ENCODE measurements at places on chromosomes 16 and 17.

- DNase-seq = no peak
Measured at GRCh38 chr16:23712976-23713375, at the start of gene ERN2. ERN2 (minus strand) TSS chr16:23713222; CDS start chr16:23713187, 35 bp downstream.

GRCh38 chr16:23500212-23500861 lies 10.0 kb downstream of the GGA2 start:
- DNase-seq = no peak

- DNase-seq = no peak
Measured at GRCh38 chr17:29766796-29767327, 144.2 kb upstream of the CORO6 start.

- no peak for DNase-seq
Measured at GRCh38 chr17:57603978-57604377, 141.1 kb downstream of the CCDC182 start.

- no peak for DNase-seq
Measured at GRCh38 chr16:84514295-84514873, 9.9 kb upstream of the MEAK7 start.

DNA sequence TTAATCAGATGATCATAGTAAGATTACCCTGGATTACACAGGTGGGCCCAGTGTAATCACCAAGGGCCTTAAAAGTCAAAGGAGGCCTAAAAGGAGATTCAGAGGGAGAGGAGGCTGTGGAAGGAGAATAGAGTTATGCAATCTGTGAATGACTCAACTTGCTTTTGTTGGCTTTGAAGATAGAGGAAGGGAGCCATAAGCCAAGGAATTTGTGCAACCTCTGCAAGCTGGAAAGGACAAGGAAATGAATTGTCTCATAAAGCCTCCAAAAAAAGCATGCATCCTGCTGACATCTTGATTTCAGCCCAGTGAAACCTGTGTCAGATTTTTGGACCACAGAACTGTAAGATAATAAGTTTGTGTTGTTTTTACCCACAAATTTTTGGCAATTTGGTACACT lies 109.6 kb downstream of the CNTNAP4 start:
- DNase-seq = no peak

- no peak for DNase-seq
Measured at GRCh38 chr16:53601961-53602360, 99.0 kb upstream of the AKTIP start.

GRCh38 chr16:14483819-14484385 lies 146.2 kb downstream of the PARN start:
- DNase-seq = no peak

- DNase-seq = no peak
Measured at GRCh38 chr17:63452962-63453551, 7.0 kb upstream of the CYB561 start.

DNA sequence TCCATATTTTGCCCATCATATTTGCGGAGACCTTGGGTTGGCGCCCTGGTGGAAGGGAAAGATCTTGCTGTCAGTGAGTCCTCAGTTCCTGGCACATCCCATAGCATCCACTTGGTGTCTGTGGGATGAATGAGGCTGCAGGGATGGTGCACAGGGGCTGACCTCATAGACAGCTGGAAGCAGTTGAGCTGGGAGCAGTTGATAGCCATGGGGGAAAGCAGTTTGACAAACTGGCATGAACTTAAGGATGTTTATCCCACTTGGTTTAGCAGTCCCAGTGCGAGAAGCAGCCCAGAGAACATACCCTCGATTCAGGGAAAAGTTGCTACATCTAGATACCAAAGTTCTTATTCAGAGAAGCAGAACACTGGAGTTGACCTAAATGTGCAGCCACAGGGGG lies 80.7 kb downstream of the SNX29 start:
- DNase-seq = no peak

DNA sequence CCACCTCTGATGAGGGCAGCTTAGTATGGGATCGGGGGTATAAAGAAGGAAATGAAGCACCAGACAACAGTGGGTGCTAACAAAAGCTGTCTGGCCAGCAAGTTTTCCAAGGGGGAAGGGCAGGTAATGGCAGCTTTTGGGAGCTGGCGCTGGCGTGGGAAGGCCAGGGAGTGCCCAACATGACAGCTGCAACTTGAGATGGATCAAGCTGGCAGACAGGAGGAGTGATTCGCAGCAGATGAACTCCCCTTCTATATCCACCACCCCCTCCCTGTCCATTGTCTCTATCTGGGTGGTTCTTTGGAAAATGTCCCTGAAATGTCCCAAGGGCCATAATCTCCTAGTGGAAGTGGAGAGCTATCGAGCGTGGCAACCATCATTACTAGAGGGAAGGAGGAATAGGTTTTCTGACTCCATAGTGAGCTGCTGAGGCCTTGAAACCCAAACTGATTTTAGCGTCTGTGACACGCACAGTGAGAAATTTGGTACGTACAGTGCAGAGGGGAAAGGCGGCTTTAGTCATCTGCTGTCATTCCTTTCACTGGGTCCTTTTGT lies 4.8 kb upstream of the INPP5K start:
- no peak for DNase-seq

DNA sequence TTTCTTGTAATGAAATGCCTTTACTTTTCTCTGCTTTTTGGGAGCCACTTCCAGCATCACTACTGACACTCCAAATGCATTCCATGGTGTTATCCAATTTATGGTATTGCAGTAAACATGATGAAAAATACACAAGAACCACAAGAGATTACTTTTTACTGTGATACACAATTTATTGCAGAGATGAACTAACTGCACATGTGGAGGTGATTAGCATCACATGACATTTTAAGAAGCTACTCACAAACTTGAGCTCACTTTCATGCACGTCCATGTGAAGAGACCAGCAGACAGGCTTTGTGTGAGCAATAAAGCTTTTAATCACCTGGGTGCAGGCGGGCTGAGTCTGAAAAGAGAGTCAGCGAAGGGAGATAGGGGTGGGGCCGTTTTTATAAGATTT lies 780.5 kb upstream of the GOT2 start:
- no peak for DNase-seq

GRCh38 chr17:68304706-68305105 lies 13.4 kb downstream of the ARSG start:
- DNase-seq = no peak

GRCh38 chr17:55774846-55775271 lies 24.0 kb downstream of the PCTP start:
- DNase-seq = peak; percentile 29

GRCh38 chr16:71645450-71645849 lies 19.5 kb downstream of the MARVELD3 start:
- DNase-seq = peak; percentile 14

- DNase-seq = no peak
Measured at GRCh38 chr17:19876529-19877161, 8.9 kb upstream of the ULK2 start.

- no peak for DNase-seq
Measured at GRCh38 chr17:33615861-33616260, 322.8 kb upstream of the ASIC2 start.

DNA sequence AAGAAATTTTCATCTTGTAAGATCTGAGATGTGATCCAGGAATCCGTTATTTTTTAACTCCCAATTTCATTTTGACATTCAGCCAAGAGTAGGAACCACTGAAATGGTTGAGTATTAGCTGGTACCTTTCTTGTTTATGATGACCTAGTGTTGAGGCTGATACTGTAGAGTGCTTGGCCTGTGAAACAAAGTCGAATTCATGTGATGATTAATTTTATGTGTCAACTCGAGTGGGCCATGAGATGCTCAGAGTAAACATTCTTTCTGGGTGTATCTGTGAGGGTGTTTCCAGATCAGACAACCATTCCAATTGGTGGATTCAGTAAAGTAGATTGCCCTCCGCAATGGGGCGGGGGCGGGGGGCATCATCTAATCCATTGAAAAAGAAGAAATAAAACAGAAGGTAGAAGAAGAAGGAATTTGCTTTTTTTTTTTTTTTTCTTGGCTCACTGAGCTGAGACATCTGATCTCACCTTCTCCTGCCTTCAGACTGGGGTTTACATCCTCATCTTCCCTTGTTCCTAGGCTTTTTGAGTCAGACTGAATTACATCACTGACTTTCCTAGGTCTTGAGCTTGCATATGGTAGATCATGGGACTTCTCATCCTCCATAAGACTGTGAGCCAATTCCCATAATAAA lies 264.6 kb upstream of the KCNJ16 start:
- DNase-seq = no peak

DNA sequence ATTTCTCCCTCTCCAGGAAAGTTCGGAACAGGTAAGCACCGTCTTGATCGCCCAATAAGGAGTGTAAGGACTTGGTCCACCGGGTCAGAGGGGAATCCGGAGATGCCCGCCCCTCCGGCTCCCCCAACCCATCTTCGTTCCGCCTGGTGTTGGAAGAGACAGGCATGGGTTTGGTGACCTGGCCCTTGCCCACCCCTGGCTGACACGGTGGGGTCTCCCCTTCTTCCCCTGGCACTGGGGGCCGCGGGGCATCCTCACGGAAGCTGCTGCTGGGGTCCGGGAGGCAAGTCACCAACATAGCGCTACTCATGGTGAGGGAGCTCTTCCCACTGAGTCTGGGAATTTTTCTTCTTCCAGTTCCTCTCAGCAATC lies 3.2 kb downstream of the AXIN2 start:
- no peak for DNase-seq

DNA sequence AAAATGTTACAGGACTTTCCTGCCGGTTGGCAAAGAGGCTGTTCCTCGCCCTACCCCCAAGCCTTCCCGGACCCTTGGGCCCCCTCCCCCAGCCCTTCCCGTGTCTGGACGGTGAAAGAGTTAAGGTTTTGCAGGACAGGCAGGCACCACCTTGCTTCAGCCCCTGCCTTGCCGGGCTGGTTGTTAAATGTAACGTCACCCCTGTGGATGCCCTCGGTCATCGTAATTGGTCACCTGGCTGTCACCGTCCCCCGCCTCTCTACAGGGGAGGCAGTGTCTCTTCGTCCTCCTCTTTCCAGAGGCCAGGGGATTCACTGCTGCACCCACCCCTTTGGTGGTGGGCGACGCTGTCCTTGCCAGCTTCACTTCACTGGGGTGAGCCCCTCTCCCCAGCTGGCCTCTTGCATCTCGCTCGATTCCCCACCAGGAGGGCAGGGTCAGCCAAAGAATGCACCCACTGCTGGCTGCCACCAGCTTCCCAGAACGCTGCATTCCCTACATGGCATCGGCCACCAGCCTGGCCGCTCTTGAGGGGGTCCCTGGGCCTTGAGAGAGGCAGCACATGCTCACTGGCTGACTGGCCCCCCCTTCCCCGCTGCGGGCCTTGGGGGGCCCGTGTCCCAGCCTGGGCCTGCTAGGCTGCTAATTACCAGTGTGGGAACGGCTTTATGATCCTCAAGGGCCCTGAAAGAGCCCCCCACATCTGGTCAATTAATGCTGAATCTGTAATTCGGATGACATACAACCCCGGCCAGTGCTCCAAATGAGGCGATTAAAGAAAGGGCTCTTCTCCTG lies 25.2 kb upstream of the GSE1 start:
- no peak for DNase-seq

GRCh38 chr17:74748529-74749278 lies at the start of gene NHERF1:
NHERF1 (plus strand) TSS chr17:74748628; CDS start chr17:74748847, 219 bp downstream.
- DNase-seq = peak; percentile 79

GRCh38 chr17:31586946-31587345 lies 195.5 kb downstream of the RAB11FIP4 start:
- DNase-seq = no peak

GRCh38 chr17:41065829-41066624 lies at the start of gene KRTAP2-4:
KRTAP2-4 (minus strand) TSS chr17:41065879; CDS start chr17:41065845, 34 bp downstream.
- DNase-seq = no peak

- no peak for DNase-seq
Measured at GRCh38 chr16:4214215-4214621, 27.7 kb downstream of the SRL start.

DNA sequence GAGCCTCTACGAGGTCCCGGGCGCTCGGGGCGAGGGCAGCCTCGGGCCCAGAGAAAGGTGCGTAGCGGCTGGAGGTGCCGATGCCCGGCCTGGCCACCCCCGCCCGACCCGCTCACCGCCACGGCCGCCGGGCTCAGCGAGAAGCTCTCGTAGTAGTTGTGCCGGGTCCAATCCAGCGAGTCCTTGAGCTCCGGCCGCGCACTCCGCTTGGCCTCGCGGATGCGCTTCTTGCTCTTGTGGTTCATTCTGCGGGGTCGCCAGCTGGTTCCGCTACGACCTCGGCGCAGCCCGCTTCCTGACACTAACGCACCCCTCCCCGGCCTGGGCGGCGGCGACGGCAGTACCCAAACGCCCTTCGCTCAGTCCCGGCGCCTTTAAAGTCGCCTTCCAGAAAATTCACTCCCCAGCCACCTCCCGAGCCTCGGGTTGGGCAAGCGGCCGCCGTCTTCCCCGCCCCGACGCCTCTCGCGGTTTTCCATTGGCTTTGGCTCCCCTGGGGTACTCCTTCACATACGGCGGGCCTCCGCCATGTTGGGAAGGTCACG lies at the start of gene JMJD6:
Gene JMJD6 (minus strand): TSS at position 376 of the 545 bp plus-strand sequence. CDS start 131 bp downstream, at position 245.
- peak; percentile 83 for DNase-seq

DNA sequence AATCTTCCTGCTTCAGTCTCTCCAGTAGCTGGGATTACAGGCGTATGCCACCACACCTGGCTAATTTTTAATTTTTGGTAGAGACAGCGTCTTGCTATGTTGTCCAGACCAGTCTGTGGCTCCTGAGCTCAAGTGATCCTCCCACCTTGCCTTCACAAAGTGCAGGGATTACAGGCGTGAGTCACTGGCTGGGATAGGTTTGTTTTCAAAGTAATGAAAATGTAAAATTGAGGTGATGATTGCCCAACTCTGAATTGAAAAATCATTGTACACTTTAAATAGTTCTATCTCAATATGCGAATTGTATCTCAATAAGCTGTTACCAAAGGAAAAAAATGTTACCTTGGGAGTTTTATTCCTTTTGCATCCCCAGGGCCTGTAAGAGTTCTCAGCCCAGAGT lies 1.2 kb upstream of the AMFR start:
- no peak for DNase-seq

- DNase-seq = no peak
Measured at GRCh38 chr17:17300624-17301568, 2.3 kb upstream of the NT5M start.

DNA sequence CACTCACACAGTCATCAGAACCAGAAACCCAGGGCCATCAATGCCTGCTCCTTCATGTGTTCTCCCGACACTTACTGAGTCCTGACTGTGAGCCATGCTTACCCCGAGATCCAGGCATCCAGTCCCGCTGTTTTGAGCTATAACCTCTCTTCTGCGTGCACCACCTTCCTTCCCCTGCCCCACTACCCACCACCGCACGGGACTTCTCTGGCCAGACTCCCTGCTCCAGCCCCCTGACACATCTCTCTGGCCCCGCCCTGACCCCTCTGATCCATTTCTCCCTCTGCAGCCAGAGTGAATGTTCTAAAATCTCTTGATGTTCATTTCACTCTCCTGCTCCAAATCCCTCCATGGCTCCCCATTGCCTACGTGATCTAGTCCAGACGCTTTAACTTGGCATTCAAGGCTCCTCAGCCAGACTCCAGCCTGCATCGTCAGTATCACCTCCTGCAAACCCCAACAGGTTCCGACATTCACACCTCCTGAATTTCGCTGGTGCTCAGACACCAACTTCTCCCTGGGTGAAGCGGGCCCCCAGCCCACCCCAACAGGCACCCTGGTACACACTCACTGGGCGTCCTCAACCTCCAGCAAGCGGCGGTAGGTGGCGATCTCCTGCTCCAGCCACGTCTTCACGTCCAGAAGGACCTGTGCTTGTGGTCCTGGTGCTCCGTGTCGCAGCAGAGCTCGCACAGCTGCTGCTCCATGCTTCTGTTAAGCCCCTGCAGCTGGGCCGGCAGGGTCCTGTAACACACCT lies 3.1 kb upstream of the KRT17 start:
- DNase-seq = no peak

All from NCI-H748 treated with DMSO at 0.1 percent for 48 hours (cell line).